Activated CD4-positive, alpha-beta T cell treated with anti-CD3 and anti-CD28 coated beads, Interleukin-2, Interleukin-4, amounts not matched to agents 100 ng/mL and 50 ng/mL, durations not matched to agents 16 hours and 8 hours (primary cell): ENCODE measurements at places on chromosomes 6 and 20.

- no peak for DNase-seq
Observed at GRCh38 chr6:108673602-108674001, 112.9 kb downstream of the FOXO3 start.

- DNase-seq, result no peak
Observed at GRCh38 chr20:62406635-62407176, 379 bp downstream of the CABLES2 start.

- no peak for DNase-seq
Observed at GRCh38 chr6:132231121-132231884, 170.0 kb downstream of the MOXD1 start.

- peak; percentile 7 for DNase-seq
Observed at GRCh38 chr20:25676164-25676809, 20.4 kb downstream of the ZNF337 start.

GRCh38 chr6:53095270-53095669 lies 30.1 kb downstream of the FBXO9 start:
- no peak for DNase-seq

GRCh38 chr20:1438361-1438760 lies 28.3 kb downstream of the NSFL1C start:
- no peak for DNase-seq

DNA sequence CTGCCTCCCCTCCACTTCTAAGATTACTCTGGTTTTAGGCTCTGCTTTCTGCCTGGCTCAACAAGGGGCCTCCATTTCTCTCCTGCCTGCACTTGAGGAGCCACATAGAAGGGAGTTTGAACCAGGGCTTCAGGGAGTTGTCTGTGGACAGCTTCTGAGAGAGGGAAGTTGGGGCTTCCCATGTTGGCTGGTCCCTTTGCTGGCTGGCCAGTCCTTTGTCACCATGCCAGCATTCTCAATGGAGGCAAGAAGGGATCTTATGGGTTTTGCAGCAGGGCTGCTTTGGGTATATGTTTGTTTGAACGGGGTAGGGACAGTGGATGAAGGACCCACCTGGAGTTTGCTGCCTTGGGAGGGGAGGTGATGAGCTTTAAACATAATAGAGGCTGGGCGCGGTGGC lies 124.9 kb downstream of the CARMIL1 start:
- DNase-seq, result no peak

DNA sequence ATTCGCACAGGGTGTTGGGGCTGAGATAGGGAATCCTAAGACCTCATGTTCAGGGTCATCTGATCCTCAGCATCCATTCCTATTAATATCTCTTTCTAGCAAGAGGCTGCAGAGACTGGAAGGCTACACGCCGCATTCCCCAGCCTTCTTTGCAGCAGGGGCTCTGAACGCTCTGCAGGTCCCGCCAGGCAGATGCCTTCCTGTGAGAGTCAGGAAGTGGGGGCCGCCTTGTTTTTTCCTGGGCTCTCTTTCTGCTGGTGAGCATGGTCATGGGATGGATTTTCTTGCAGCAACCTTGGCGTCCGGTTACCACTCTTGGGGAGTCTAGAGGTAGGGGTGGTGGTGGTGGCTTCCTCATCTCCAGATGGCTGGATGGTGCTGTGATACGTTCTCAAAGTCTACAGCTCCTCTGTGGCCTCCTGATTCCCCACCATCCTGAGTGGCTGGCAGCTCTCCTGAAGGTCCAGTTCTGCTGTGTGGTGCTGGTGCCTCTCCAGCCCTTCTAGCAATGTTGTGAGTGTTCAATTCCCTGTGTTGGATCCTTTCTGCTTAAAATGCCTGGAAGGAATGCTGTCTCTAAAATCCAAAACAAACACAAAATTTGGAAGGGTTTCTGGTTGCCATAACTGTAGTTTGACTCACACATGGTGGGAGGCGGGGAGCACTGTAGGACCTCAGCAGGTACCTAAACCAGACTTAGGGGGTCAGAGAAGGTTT lies 111.9 kb downstream of the CEBPB start:
- DNase-seq, result no peak

DNA sequence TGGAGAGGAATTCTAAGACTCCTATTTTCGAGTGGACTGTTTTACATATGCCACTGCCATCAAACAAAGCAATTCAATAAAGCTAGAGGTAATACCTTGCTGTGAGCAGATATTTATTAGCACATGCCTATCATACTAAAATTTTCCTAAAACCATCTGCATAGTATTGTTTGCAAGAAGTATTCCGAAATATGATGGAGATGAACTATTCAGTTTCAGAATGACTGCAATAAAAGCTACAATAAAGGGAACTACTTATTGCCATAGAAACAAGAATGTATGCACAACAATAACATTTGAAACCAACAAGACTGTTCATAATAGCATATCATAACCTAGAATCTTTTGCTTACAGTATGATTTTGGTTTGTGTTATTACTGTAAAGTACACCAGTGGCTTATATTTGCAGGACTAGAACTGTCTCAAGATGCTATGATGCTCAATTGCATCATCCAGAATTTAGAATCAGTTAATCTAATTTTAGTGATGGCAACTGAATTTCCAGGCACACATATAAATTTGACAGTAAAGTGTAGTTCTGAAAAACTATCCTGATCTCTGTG lies 144.3 kb downstream of the GRIK2 start:
- no peak for DNase-seq

DNA sequence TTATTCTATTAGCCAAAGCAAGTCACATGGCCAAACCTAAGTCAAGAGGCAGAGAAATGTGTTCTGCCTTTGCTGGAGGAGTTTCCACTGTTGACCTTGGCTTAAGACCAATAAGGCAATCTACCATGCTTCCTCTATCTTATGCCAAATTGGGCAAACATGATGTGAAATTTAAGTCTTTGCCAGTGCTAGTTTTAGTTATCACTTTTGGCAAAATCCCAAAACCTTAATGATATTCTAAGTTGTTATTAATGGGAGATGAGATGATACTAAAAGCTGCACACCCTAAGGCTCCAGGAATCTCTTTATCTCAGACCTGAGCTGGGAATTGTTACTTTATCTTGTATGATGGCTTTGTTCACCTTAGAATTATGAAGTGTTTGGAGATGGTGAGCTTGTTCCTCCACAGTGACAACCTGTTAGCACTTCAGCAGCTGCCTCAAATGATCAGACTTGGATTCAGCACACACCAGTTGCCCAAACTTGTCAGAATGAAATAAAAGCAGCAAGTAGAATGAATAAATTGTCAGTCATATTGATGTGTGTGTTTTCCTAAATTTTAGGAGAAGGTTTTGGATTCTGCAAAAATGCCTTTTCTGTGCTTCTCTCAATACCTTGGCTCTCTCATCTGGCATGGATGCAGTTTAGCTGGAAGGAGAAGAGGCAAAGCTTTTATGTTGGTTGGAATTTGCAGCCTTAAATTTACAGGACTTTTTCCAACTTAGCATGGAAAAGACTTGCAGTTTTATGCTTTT lies 49.3 kb downstream of the RIN2 start:
- DNase-seq, result no peak

- no peak for DNase-seq
Observed at GRCh38 chr6:135826236-135826804, 25.2 kb upstream of the PDE7B start.

- DNase-seq, result no peak
Observed at GRCh38 chr6:28258877-28259777, at the start of gene NKAPL. Gene NKAPL, plus strand, starts transcription at chr6:28259297. Its CDS starts 75 bp downstream, at chr6:28259372.

- DNase-seq, result no peak
Observed at GRCh38 chr6:168192901-168193815, 114.1 kb upstream of the FRMD1 start.

DNA sequence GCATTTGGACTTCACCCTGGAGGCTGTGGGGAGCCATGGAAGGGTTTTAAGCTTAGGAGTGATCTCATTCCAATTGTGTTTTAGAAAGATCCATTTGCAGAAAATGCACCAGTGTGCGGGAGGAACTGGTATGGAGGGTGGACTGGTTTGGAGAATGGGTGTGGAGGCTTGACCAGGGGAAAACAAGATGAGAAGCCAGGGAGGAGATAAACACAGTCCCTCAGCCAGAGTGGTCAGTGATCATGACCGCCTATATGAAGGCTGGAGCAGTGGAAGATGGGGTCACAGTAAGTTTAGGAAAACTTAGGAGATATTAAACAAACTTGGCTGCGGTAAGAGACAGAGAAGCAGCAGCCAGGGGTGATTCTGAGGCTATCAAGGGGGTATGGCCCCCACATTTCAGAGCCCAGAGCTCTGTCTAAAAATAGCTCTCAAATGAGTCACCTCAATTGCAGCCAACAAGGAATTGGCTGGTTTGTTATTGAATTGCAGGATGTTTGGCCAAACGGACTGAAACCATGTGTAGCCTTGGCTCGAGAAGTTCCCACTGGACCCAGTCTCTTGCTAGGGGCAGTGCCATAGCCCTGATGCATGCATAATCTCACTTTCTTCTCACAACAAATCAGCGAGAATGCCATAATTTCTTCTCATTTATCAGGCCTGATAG lies 159.9 kb upstream of the TOP1 start:
- DNase-seq, result no peak

- DNase-seq, result no peak
Observed at GRCh38 chr6:20314866-20315845, 86.5 kb upstream of the E2F3 start.

GRCh38 chr6:17418281-17419188 lies 25.1 kb downstream of the CAP2 start:
- DNase-seq, result no peak

GRCh38 chr6:80348263-80348662 lies 241.8 kb downstream of the BCKDHB start:
- DNase-seq, result no peak

DNA sequence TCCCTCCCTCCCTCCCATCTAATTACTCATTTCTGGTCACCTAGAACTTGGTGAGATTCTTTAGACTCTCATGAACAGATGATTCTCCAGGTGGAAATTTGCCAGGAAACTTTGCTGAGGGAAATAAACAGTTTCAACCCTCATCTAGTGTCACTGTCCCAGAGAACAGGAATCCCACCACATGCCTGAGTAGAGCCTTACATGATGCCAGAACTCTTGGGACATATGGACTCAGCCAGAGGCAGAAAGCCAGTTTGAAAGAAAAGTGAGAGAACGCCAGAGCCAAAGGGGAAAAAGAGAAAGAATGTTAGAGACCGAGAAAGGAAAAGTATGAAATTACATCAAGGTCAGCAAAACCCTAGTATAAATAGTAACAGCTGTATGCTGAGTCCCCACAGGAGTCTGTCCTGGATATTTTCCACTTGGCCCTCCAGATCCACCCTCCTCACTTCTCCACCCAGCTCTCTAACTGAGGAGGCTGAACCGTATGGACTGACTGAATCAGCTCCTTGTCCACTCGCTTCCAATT lies 127.5 kb upstream of the COL21A1 start:
- DNase-seq, result no peak

DNA sequence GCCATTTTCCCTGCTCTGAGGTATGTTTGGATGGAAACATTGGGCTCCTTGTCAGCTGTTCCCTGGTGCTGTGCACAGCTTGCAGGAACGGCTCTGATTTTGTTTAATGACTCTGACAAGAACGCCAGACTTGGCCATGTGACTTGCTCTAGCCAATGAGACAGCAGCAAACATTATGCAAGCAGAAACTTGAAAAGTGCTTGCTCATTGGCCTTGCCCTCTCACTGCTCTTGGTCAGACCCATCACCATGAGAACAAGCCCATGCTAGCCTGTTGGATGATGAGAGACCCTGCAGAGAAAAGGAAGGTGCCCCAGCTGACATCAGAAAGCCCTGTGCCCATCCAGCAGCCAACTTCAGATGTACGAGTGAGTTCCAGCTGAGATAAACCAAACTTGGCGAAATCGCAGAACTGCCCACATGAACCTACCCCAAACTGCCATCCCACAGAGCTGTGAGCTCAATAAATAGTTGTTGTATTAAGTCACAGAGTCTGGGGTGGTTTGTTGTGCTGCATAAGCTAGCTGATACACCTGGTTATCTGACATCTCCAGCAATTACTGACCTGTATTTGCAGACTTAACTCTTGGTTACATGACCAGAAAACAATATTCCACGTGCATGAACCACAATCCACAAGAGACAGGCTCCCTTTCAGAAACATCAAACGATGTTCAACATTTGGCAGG lies 96.9 kb downstream of the JPH2 start:
- peak; percentile 22 for DNase-seq

DNA sequence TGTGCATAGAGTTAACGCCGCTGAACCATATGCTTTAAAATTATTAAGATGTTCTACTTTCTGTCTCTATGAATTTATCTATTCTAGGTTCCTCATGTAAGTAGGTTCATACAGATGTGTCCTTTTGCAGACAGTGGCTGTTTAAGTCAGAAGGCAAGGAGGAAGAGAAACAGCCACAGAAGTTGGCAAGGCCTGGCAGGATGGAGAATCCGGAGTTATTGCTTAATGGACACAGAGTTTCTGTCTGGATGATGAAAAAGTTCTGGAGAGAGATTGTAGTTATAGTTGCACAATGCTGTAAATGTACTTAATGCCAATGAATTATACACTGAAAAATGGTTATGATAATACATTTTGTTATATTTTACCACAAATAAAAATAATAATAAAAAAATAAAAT lies 283.6 kb upstream of the CNR1 start:
- no peak for DNase-seq

- DNase-seq, result no peak
Observed at GRCh38 chr6:155382338-155382685, 68.0 kb upstream of the TFB1M start.

- DNase-seq, result no peak
Observed at GRCh38 chr6:28580475-28580874, 54.8 kb downstream of the GPX5 start.
